ENCODE measurements at places on chromosomes 7 and 10.

DNA sequence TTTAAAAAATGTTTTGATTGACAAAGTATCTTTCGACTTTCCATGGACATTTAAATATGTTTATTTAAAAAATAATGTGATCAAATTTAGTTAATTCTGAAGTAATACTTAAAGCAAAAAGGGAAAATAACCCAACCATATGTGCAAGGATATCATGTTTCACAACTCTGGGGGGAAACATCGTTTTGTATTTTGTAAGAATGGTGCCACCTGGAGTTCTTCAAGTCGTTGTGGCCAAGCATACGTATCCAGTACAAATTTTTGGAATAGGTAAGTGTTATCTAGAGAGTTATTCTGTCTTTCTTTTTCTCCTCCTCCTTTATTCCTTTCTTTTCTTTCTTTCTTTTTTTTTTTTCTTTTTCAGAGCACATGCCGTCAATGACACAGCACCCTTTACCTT is 176.2 kb upstream of the CSTF2T start:
- no peak for DNase-seq

DNA sequence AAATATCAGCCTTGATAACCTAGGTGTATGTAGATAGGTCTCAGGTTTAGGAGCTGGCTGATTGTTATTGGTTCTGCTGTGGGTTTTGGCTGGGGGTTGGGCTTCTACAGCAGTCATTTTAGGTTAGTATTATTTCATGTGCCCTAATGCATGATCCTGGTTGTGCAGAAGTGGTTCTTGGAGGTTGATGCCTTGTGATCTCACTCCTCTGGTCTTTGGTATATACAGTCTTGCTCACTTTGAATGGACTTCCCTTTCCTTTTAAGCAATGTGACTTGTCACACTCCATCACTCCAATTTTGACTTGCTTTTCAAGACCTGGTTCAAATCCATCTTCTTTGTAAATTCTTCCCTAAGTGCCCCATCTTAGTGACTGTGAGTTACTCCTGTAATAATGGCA is 188.9 kb downstream of the LRMDA start:
- DNase-seq = no peak

GRCh38 chr7:132103718-132104117 is 472.6 kb downstream of the PLXNA4 start:
- DNase-seq = no peak

- no peak for DNase-seq
These were observed 219.8 kb downstream of the CTNNA3 start for GRCh38 chr10:67476201-67476600.

- DNase-seq = no peak
These were observed 86.5 kb downstream of the RALA start for GRCh38 chr7:39709768-39710311.

DNA sequence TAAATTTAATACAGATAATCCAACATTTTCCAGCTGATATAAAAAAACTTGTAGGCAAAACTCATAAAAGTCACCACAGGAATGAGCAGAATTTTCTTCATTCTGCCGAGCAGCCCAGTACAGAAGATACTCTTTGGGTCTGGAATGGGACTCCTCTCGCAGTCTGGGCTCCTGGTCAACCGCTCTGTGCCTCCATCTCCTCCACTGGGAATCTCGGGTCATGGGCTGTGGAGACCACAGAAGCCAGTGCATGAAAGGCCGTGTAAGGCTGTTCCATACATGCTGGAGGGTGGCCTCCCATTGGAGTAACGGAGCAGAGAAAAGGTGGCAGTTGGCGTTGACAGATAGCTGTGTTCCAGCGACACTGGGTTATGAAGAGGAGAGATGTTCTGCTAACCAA is 616.4 kb upstream of the MGMT start:
- no peak for DNase-seq

DNA sequence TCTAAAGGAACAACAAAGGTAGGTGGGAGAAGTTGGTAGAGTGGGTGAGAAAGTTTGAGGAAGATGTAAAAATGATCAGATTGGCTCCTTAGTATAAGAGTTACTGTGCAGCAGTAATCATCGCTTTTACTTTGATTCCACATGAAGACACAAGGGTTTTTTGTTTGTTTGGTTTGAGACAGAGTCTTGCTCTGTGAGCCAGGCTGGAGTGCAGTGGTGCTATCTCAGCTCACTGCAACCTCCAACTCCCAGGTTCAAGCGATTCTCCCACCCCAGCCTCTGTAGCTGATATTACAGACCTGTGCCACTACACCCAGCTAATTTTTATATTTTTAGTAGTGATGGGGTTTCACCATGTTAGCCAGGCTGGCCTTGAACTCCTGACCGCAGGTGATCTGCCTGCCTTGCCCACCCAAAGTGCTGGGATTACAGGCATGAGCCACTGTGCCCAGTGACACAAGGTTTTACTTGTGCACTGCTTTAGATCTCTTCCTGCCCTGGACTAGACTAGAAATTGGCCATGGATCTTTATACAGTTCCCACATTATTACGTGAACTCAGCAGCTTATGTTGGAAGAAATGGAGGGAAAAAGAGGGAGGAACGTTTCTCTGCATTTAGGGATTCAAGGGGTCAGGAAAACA is 10.7 kb downstream of the LUC7L2 start:
- no peak for DNase-seq

GRCh38 chr10:51640120-51640819 is 59.1 kb downstream of the CSTF2T start:
- DNase-seq = no peak

GRCh38 chr10:58535311-58535710 is 22.6 kb downstream of the BICC1 start:
- DNase-seq = no peak

- DNase-seq = no peak
These were observed 83.7 kb downstream of the KIAA1217 start for GRCh38 chr10:24292304-24293293.

- peak; percentile 68 for DNase-seq
These were observed 8.6 kb upstream of the ZNF33B start for GRCh38 chr10:42646687-42647640.

GRCh38 chr7:99143521-99143852 is 421 bp downstream of the SMURF1 start:
- DNase-seq = no peak

DNA sequence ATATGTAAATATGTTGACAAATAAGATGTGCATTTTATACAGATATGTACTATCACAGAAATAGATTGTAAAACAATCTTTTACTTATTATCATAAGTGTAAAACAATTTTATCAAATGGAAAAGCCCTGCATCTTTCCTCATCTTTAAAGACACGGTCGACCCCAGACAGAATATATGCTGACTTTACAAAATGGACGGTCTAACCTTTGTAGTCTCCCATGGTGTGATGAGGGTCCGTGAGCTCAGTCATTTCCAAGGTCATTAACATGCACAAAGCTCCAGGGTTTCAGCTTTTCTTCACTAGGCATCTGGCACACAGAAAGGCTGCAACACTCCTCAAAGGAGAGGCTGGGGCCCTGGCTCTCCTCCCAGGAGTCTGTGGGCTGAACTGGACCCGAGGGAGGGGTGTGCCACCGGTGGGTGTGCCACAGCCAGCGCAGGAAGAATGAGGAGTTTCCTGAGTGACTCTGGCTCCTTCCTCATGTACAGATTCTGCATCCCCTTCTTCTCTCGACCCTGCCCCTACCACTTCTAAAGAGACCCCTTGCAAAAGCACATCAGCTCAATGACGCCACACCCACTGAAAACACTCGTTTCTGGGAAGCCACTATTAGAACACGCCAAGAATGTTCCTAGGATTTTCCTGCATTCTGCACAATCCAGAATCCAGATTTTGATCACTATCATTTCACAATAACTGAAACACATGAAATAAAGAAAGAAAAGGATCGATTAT is 26.2 kb upstream of the ABLIM1 start:
- no peak for DNase-seq

DNA sequence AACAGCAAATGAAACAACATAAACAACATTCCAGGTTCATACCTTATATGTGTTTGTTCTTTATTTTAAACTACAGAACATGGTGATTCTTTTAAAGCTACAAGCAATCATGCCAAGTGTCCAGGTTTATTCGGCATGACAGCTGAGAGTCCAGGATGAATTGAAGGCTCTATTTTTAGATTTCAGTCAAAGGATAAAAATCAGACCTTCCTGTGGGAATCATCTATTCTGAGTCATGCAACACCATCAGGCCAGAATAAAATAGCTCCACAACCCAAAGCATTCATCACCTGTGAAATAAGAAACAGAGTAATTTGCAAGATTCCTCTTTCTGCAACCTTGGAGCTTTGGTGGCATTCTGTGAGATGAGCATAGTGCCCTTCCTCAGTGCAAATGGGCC is 292.4 kb upstream of the MYO3A start:
- no peak for DNase-seq

DNA sequence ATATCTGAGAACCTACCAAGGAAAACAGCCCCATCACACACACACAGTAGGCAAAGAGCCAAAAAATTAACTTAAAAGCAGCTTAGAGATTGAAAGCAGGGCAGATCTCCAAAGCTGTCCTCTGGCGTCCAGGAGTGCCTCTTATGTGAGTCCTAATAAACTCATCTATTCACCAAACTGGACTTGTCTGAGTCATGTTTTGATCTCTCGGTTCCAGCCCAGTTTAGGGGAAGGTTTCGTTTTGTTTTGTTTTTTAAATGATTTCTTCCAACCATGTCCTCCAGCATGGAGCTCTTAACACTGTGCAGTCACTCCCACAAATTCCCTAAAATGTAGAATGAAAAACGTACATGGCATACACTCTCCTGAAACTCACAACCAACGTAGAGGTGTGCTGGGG is 6.7 kb upstream of the PRSS37 start:
- DNase-seq = no peak

GRCh38 chr7:20438694-20439376 is 108.1 kb downstream of the ITGB8 start:
- no peak for DNase-seq

GRCh38 chr7:14303536-14303935 is 314.1 kb upstream of the ETV1 start:
- peak; percentile 51 for DNase-seq

DNA sequence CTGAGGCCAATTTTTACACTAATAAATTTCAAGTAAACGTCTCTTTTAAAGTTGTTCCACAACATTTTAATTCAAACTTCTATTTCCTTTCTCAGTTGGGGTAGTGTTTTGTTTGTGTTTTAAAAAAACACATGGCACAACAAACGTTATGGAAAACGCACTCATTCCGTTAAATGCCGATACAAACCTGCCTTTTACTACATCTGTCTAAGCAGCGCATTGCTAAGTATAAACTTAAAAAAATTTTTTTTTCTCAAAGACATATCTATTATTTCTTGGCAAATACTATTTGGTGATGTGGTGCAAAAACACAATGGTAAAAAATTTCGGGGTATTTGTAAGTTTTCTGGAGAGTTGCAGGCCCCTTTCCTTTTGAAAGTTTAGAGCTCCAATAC is 1.4 kb downstream of the SKIDA1 start:
- DNase-seq = no peak

- DNase-seq = no peak
These were observed 21.0 kb upstream of the LRRC17 start for GRCh38 chr7:102891693-102892261.

DNA sequence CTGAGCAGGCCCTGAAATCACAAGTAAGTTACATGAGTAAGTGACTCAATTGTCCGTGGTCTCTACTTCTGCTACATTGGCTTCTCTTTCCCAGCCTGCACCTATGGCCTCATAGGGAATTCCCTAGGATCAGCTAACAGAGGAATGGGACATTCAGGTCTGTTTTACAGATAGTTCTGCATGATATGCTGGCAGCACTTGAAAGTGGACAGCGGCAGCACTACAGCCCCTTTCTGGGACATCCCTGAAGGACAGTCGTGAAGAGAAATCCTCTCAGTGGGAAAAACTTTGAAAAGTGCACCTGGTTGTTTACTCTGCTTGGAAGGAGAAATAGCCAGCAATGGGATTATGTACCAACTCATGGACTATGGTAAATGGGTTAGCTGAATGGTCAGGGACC is 293.1 kb upstream of the CACNA2D1 start:
- DNase-seq = no peak

DNA sequence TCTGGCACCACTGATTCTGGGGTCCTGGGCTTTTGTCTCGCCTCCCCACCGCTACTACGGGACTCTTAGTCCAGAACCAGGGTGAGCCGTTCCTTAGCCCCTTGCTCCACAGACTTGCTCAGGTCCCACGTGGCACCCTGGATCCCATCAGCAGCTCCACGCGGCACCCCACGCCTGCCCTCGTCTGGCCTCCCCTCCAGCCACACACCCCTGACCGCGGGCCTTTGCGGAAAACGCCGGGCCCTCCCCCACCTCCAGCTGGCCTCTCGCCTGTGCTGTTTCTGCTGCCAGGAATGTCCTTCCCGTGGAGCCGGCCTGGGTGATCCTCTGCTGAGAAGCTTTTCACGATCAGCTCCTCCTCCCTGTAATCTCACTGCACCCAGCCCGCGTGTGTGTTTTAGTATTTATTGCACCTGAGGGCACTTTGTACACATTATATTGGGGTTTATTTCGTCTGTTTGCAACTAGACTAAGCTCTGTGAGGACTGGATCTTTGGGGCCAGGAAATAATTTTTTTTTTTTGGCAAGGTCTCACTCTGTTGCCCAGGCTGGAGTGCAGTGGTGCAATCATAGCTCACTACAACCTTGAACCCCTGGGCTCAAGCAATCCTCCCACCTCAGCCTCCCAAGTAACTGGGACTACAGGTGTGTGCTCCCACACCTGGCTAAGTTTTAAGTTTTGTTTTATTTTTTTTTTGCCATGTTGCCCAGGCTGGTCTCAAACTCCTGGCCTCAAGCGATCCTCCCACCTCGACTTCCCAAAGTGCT is 10.5 kb upstream of the TTYH3 start:
- DNase-seq = peak; percentile 86

- DNase-seq = no peak
These were observed 104.6 kb downstream of the FOXP2 start for GRCh38 chr7:114519240-114519639.

DNA sequence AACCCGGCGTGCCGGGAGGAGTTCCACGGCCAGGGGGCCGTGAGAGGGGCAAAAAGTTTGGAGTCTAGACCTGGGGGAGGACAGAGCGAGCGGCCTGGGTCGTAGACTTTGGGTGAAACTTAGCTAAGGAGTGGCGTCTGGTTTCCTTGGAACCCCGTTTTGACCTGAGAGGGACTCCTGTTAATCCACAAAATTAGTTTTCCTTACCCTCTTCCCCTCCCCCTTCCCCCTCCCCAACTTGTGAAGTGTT is 574 bp downstream of the MARCHF5 start:
- DNase-seq = no peak

DNA sequence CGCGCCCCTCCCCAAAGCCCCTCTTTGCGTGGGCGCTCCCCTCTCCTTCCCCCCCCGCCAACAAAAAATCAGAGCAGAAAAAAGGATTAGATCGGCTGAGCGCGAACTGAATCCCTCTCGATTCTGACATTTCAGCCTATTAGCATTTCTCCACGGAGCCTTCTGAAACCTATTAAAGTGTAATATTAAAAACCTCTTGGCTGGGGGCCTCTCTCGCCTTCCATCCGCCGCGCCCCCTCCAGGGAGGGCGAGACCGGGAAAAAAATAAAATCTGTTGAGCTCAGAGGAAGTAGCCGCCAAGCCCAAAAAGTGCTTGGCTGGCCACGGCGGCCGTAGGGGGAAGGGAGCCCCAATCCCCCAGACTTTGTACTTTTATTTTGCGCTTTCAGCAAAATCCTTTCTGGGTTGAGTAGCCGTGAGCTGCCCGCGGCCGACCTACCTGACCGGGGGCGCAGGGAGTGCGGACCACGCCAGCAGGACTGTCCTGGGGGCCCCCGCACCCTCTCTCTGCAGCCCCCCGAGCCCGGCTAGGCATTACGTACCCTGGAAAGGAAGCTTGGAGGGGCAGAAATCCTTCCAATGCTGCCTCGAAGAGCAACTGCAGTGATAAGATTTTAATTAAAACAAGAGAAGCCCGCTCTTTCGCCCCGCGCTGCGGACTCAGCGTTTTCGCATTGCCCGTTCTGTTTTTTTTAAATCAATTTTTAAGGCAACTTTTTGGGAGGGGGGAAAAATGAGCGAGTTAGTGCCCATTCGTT is 1.3 kb upstream of the TNRC18 start:
- DNase-seq = no peak

Data from islet precursor cell (in vitro differentiated cells).